H7 (cell line): ENCODE measurements at places on chromosomes 1 and 21. TPM values are rescaled to one million over a fixed set of nuclear protein-coding genes. Genes with fewer than 3 reads are reported as not detected.

DNA sequence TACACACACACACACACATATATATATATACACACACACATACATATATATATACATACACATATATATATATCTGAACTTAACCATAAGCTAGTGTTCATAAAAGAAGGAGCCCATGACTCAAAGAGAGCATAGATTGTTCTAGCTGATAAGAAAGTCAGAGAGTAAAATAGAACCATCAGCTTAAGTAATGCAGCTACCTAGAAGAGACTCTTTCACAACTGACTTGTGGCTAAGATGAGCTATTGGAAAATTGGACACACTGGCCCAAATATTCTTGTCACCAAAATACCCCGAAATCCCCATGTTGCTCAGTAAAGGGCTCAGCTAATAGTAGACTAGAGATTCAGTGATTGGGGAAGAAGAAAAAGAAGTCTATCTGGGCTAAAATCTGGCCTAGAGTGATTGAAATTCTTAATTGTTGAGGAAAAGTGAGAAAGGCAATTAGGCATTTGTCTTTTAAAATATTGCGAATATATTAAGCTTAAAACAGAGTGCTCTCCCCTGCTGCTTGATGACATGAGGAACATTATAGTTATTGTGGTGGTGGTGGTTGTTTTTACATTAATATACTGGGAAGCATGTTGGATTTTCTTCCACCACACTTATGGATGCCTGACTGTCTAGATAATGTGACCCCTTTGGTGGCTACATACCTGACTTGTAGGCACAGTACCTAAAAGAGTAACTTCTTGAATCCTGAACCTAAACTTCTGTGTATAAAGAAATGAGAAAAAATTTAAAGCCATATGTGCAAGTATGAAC, 6.3 kb downstream of the SLAMF1 start:
- DNase-seq = no peak

- DNase-seq = no peak
Observed at GRCh38 chr1:162570718-162571117, 9.2 kb downstream of the UAP1 start.

Gene MYBPH
- total RNA-seq = not detected in 2 replicates

Gene BTBD19
- 0.78 and 1.4 TPM in 2 replicates for total RNA-seq
